ENCODE measurements at places on chromosomes 7 and 10.

DNA sequence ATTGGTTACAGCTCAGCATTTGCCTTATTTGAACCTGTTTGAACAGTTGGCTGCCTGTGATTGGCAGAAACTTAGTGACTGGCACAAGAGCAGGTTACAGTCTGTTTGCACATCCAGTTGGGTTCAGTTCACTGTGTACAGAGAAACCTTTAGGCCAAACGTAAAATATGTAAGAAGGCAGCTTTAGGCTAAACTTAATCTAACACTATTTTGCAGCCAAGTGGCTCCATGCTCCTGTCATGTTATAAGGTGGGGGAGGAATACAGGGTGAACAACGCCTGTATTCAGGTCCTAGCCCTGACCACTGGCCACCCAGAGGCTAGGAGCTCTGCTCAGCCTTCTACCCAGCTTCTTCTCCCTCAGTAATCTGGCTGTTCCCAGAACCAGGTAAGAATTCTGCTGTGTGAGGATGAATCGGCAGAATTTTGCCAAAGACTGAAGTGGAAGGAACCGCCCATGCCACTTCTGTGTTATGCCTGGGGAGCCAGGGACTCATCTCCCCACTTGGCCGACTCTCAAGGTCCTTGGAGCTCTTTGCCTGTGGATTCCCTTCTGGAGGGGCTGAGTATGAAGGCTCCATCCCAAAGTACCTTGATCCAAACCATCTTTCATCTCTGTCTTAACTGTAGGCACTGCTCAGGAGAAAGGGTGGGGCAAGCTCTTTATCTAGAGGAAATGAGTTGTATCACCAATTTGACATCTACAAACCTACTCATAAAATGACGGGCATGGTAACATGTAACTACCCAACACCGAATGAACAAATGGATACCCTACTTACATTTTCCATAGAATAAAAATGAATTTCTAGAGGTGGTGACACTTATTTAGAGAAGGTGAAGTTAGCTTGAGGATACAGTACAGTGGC is 164.4 kb upstream of the NAMPT start:
- no peak for DNase-seq

DNA sequence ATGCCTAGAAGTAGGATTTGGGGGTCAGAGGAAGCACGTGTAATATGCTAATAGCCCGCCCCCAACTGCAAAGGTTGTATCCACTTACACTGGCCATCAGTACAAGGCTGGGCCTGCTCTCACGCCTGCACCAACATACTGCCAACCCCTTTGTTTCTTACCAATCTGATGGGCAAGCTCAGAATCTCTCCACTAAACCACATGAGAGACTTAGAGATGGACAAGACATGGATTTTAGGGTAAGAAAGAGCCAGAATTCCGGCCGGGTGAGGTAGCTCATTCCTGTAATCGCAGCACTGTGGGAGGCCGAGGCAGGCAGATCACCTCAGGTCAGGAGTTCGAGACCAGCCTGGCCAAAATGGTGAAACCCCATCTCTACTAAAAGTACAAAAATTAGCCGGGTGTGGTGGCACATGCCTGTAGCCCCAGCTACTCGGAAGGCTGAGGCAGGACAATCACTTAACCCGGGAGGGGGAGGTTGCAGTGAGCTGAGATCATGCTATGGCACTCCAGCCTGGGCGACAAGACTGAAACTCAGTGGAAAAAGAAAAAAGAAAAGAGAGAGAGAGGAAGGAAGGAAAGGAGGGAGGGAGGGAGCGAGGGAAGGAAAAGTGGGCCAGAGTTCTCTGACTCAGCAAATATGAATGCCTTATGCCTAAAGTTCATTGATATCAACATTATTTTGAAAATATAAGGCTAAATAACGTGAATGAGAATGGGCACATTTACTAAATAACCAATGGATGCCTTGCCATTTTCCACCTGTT is 162.2 kb downstream of the SLIT1 start:
- DNase-seq = no peak

- DNase-seq = no peak
Observed at GRCh38 chr10:124547647-124548168, 86.1 kb downstream of the LHPP start.

DNA sequence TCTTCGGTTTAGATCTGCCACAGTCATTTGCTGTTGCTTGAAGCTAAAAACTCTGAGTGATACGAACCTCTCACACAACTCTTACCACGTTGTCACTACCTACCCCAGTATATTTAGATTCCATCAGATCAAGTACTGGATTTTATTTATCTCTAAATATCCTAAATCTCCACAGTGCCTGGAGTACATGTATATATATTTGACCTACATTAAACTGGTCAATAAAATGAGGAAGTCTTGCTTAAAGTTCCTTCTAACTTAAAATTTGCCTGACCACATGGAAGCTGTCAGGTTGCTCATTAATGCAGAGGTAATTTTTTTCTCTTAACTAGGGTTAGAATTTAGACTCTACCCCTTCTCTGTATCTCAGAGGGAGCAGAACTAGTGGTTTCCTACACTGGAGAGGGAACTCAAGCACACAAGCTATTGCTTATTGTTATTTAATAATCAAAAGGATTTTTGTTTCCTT is 3.1 kb upstream of the MACC1 start:
- no peak for DNase-seq

DNA sequence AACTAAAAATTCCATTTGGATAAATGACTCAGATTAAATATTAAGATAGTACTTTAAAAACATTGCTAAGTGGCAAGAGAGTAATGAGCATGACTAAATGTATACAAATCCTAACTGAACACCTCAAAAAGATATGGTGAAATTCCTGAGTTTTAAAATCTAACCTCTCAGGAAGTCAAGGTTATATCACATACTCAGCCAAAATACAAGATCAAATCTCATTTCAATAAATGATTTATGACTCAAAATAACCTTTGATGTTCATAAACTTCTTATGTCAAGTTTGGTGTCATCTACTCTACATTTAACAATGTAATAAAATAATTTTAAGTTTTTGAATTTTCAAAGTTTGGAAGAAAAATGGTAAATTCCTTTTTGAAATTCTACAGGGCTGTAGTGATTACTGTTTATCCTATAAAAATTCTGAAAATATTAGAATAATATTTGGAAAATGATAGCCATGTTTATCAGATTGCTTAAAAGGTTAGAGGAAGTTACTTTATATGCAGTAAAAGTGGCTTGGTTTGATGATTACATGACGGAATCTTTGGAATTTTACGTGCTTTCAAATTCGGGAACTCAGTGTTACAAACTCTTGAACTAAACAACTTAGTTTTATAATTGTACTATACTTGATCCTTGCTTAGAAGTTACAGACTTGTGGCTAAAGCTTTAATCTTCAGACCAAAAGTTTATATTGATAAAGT is 43.7 kb downstream of the ASZ1 start:
- no peak for DNase-seq

GRCh38 chr7:15709978-15710377 is 23.5 kb upstream of the MEOX2 start:
- DNase-seq = no peak

DNA sequence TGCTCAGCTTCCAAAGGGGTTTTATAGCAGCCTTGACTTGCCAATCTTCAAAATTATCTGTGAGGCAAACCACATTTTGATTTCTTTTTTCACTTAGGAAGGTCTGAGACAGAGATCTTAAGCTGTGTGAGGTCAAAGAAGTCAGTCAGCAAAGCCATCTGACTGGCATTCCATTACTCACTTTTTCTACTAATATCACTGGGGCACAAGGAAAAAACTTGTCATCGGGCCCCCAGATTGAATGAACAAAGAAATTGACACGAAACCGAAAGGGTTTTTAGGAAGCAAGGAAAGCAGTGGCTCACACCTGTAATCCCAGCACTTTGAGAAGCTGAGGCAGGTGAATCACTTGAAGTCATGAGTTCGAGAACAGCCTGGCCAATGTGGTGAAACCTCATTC is 78.5 kb upstream of the FRMD4A start:
- DNase-seq = no peak

- DNase-seq = no peak
Observed at GRCh38 chr10:107728807-107729206, 564.3 kb upstream of the SORCS1 start.

DNA sequence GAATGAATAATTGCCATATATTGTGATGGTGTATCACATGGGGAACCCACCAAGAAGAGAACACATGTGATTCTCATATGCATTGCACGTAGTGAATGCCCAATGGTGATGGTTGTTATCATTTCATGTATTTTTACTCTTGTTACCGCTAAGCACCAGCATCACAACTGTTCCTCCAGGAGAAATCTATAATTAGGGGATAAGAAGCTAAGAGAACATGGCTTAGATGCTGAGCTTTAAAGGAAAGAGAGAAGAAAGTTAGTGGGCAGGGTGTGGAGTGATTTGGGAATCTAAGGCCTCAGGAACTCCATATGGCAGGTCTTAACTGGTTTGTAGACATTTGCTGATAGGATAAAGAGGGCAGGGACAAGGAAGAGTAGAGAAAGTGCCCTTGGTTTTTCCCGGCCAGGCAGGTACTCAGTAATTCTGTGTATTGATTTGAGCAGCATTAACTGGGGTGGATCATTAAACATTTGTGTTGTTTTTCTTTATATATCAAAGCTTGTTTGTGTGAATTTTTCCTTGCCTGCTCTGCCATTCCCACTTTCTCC is 145.9 kb downstream of the LRRC4 start:
- DNase-seq = no peak

DNA sequence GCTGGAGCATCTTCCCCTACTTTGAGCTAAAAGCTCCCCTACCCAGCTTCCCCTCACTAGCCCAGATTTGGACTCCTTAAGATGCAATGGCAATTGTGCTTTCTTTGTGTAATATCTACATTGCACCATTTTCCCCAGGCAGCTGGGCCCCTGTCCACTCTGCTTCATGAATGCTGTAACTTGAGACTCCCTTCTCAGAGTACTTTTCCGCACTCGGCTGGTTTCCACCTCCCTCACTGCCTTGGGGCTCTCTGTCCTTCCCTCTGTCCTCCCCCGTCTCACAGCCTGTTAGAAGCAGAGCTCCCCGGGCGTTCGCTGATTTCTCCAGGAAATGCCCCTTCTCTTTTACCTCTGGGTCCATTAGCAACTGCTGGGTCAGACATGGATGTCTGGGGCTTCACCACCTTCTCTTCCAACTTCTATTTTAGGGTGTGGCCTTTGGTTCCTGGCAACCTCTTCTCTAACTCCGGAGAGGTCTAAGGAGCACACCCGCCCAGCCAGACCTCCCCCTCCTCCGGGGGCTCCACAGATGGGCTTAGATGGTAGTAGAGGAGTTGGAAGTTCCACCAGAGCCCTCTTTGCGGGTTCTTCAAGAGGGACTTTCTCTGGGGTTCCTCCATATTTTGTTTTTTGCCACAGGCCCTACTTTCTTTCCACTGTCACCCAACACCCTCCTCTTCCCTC is 2.9 kb upstream of the TMEM72 start:
- DNase-seq = peak; percentile 32

All from kidney glomerular epithelial cell (primary cell).